ENCODE measurements at places on chromosomes 7 and 10.

DNA sequence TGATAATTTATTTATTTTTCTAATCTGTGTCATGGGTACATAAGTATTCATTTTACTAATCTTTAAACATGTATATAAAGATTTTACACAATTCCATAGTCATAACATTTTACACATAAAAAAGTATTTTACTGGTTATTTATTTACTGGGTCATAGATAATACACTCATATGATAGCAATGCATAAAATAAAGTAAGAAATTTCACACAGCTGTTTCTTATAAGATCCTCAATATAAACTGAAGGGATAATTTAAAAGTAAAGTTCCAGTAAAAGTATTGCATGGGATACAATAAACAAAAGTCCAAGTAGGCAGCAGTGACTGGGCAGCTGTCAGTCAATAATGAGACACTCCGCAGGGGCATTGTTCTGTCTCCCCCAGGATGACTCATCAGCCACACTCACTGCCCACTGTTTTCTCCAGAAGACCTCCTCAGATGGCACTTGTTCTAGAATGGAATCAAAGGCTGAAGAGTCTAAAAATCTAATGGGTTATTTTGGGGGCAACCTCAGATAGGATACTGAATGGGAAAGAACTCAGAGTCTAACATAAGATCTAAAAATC, 32.7 kb downstream of the DPY19L1 start:
- DNase-seq: no peak

- no peak for DNase-seq
Observed at GRCh38 chr7:94041529-94041928, 37.4 kb upstream of the BET1 start.

GRCh38 chr10:16652154-16652553, 130.5 kb upstream of the C1QL3 start:
- no peak for DNase-seq

DNA sequence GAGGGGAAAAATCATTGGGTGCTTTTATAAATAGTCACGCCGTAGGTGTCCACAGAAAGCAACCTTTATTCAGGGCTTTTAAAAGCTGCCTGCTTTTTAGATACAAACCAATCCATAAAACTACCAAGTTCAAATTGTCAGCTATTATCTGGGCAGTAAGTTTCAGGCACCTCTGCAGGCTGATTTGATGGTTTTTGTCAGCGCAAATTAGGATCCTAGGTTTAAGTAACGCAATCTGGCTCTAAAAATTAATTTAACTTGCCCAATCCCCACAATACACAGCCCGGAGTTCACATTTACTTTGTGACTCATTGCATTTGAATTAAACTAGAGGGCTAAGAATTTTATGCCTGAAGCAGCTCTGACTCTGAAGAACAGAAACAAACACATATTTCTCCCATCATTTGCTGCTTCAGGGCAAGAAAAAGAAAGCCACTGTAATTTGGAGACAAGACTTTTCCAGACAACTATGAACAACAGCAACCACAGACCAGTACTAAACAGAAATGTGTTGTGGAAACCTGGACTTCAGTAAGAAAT, 43.3 kb downstream of the NRP1 start:
- no peak for DNase-seq

GRCh38 chr10:129689671-129690071, 222.6 kb downstream of the MGMT start:
- no peak for DNase-seq

DNA sequence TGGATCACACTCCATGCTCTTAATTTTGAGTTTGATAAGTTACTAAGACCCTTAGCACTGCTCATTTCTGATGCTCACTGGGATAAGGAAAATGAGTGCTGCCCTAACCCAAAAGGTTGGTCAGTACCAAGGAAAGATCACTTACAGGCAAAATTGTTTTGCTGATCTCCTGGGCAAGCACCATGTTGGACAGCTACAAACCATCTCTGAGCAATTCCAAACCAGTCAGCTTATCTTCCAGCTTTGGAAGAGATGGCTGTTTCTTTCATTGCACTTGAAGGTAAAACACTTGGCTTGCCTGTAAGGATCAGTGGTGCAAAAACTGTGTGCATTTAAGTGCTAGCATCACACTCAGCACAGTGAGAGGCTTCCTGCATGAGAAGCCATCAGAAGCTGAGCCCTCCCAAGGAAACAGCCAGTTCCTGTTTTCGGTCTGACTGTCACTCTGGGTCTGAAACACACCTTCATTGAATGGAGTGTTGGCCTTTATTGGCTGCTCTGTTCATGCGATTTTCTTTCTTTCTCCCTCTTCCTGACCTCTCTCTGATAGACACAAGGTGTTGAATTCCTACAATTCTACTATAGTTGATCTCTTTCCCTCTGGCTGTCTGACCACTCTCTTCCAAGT, 126.4 kb upstream of the GHITM start:
- no peak for DNase-seq

DNA sequence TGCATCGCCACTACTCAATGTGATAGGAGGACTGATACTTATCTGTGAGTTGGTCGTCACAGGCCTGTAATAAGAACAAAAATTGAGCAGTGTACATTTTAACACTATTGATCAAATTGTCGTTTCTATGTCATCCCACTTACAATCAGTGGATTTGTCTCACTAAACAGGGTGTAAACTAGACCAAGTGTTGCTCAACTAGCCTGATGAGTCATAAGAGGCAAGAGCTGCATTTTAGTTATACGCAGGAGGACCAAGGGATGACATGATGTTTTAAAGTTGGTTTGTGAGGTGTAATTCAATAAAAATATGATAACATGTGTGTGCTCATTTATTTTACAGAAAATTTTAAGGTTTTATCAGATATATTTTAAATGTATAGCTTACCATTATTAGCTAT, 1239.2 kb downstream of the REEP3 start:
- DNase-seq: no peak

DNA sequence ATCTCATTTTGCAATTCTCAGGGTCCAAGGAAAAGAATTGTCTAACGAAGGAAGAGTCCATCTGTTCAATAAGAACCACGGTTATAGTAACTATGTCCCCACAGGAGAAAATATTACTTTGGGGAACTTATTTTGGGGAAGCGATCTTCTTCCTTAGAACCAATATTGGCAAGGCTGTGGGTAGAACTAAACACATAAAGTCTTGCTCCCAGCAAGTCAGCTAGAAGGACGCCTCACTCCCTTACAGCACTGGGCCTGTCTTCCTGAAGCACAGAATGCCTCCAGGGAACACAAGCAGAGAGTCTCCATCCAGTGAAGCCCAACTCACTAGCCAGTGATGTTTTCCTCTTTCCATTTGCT, 30.2 kb downstream of the C10orf71 start:
- DNase-seq: no peak

GRCh38 chr7:83301416-83301815, 138.7 kb upstream of the PCLO start:
- DNase-seq: no peak

- no peak for DNase-seq
Observed at GRCh38 chr7:95002775-95003174, 95.4 kb downstream of the PPP1R9A start.

GRCh38 chr10:69477968-69478597, 26.8 kb downstream of the TSPAN15 start:
- DNase-seq: no peak

GRCh38 chr7:2204446-2204845, 28.3 kb downstream of the MAD1L1 start:
- DNase-seq: no peak

DNA sequence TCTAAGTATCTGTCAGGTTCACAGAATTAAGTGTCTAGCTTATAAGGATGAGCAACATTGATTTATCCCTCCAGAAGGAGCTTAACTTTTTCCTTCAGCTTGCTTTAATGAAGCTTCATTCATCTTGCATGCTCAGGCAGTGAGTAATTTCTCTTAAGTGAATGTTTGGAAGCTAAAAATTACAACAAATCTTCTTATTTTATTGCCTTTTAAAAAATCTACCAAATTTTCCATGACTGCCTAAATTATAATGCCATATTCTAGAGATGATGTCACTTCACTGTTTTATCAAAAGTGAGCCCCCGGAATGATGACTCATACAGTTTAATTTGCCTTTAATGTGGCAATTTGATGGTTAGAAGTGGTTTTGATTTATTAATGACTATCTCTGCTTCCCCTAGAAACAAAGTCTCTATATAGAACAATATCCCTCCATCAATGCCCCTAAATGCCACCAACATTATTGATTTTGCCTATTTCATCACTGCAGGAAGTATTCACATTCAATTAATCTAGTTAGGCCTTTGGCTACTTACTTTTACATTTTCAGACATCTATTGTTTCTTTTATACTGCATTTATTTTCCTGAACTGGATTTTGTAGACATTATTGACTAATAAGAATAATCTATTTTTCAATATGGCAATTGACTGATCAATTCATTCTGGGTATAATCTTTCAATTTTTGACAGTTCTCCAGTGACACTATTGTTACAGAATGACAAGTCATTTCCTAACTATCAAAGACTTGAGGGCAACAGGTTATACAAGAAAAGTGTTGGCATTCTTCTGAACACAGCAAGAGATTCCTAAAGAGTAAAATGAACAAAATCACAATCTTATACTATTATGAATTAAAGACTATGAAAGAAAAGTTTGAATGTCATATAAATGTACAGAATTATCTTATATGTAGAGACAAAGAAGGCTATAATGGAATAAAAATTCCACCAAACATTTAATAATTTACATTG, 139.3 kb upstream of the ODAD2 start:
- DNase-seq: no peak

GRCh38 chr7:154902600-154903082, 100.3 kb downstream of the PAXIP1 start:
- DNase-seq: no peak

DNA sequence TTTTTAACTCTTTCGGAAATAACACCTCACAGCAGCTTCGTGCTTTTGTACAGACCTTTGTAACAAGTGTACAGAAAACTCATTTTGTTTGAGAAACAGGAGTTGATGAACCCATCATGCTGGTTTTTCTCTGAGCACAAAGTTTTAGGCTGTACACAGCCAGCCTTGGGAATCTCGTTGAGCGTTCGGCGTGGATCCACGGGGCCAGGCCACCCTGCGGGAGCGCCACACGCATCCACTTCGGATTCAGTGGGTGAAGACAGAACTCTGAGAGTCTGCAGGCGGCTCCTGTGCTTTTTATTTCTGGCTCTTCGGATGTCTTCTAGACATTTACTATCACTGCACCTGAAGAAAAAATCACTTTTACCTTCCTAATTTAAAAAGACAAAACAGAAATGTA, 131.2 kb downstream of the SMURF1 start:
- no peak for DNase-seq

GRCh38 chr7:74138945-74139843, 35.0 kb upstream of the EIF4H start:
- DNase-seq: no peak

GRCh38 chr10:67735430-67735829, 39.4 kb upstream of the CTNNA3 start:
- no peak for DNase-seq

GRCh38 chr10:69262292-69262751, 16.0 kb upstream of the HK1 start:
- no peak for DNase-seq

DNA sequence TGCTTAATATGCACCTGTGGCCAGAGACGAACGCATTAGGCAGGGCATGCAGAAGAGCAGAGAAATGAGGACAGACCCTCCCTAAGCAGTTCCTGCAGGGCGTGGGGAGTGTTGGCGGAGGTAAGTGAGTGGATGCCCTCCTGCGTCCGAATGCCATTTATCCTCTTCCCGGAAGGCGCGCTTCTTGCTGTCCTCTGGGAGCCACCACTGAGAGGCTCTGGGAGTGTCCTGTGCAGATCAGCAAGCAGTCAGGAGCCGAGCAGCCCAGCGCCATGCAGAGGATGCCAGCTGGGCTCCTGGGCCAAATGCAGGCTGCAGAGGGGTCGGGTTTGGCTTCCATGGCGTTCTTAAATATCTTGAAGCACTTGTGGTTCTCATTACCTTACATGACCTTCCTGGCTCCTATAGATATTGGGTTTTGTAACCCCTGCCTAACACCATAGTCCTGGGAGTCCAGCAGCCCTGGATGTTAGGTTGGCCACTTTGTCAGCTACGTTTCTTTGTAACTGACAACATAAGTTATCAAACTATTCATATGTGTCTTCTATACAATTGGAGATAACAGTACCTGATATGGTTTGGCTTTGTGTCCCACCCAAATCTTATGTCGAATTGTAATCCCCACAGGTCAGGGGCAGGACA, 30.0 kb upstream of the SLIT1 start:
- no peak for DNase-seq

DNA sequence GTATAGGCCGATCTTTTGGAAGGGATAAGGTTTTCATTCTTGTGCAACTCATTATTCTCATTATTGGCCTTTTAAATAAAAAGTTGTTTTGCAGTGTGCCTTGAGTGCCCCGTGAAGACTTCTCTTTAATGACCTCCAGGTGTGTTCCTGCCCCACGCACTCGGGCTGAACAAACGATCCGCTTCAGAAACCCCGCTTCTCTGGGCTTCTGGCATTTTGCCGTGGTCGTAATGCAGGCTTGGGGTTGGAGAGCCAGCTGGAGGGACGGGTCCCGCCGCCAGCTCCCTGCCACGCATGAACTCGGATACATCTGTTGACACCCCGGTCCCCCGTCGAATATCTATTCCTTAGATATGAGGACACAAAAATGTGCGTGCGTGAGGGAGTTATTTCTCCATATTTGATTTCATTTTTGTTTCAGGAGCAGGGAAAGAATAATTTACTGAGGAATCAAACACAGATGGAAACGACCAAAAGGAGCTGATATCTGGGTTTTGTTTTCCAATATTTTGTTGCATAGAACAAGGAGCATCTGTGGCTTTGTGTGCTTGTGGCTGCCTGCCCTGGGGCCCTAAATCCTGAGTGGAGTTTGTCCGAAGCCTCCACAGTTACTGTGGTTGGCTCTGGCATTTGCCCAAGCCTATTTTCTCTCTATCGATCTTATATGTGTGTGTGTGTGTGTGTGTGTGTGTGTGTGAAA, 17.0 kb upstream of the TTYH3 start:
- no peak for DNase-seq

DNA sequence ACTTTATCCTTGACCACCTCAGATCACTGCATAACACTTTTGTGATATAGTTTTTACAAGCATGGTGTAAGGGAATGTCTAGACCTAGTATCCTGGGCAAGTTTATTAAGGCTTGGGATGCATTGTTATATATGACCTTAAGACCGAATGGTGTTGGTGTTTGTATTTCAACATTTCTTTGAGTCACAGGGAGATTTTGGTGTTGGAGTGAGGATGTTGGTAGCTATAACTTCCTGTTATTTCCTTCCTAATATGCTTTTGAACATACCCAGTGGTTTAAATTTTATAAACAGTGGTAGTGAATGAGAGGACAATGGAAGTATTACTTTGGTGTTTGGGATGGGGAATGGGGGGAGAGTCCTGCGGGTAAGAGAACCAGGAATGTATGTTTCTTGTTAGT, 2.6 kb downstream of the EXOC4 start:
- no peak for DNase-seq

GRCh38 chr10:122699796-122700455, at the start of gene C10orf120:
TSS of gene C10orf120 (minus strand) at chr10:122699846. CDS start at chr10:122699790, 56 bp downstream.
- DNase-seq: no peak

Data from hypothalamus (tissue), 51 donors.